ENCODE measurements at places on chromosomes 11 and 22.

DNA sequence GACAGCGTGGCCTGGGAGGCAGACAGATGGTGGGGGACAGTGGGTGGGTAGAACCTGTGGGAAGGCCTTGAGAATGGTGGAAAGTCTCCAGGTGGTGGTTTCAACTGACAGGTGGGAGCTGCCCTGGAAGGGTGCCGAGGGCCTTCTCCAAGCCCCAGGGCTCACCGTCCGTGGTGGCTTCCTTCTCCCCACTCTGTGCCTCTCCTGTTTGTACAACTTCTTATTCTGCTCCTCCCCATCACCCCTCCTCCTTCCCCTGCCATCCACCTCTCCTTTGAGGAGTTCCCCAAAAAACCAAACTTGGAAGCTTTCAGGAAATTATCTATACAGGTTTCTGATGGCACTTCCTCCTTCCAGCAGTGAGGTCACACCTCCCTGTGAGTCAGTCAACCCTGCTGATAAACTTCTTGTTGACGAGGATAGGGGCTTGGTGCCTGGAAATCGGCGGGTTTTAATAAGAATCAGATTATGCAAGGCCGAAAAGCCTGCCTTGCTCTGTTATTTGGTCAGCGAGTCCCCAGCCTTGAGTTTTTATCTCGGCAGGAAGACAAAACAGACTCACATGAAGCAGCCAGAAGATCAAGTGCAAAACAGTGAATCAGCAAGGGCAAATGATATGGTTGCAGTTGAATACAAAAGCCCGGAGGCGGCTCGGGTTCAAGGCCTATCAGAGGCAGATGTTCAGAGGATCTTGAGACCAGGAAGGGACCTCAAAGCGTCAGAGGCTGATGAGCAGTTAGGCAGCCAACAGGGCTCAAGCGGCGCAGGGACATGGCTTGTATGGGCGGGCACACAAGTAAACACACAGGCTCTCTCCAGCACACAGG lies 9.5 kb upstream of the ST3GAL4 start:
- DNase-seq: no peak

DNA sequence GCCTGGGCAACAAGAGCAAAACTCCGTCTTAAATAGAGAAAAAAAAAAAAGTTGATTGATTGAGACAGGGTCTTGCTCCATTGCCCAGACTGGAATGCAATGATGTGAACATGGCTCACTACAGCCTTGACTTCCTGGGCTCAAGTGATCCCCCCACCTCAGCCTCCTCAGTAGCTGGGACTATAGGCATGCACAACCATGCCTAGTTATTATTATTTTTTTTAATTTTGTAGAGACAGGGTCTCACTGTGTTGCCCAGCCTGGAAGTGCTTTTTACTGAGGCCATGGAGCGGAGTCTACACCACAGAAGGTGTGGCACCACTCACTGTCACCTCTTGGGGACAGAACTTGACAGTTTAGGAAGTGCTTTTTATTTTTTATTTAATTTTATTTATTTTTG lies 17.8 kb downstream of the TRIOBP start:
- no peak for DNase-seq

DNA sequence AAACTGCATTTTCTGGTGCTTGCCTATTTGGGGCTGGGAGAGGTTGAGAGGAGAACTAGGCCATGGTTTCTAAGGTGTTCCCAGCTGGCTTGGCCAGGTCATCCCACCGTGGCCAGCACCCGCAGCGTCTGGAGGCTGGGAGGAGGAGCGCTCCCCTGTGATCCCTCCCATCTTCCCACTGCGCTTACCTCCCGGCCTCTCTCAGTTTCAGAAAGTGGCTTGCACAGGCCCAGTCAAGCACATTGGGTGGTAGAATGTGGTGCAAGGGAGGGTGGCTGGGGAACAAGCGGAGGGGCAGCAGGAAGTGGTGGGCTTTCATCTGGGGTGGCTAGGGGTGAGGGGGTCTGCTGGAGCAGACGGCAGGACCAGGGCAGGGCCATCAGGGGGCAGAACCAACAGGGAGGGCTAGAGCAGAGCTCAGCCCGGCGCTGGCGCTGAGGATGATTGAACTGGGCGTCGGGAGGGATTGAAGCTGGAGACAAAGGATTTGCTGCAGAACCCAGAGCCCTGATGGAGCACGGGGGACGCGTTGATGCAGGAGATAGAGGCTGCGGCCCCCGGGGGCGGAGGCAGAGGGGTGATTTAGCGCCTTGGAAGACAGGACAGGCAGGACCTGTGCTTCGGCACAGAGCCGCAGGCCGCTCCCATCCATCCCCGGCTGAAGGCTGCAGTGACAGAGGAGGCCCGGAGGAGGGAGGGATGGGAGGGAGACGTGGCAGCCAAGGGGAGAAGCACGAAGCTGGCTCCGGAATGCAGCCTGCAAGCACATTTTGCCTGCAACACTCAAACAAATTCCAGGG lies 76.0 kb downstream of the TRIM29 start:
- no peak for DNase-seq

GRCh38 chr22:46577368-46578249 lies 40.2 kb upstream of the CELSR1 start:
- no peak for DNase-seq

GRCh38 chr22:49670456-49671330 lies 157.0 kb downstream of the BRD1 start:
- DNase-seq: no peak

GRCh38 chr11:83256602-83257340 lies 29.4 kb downstream of the CCDC90B start:
- DNase-seq: no peak

DNA sequence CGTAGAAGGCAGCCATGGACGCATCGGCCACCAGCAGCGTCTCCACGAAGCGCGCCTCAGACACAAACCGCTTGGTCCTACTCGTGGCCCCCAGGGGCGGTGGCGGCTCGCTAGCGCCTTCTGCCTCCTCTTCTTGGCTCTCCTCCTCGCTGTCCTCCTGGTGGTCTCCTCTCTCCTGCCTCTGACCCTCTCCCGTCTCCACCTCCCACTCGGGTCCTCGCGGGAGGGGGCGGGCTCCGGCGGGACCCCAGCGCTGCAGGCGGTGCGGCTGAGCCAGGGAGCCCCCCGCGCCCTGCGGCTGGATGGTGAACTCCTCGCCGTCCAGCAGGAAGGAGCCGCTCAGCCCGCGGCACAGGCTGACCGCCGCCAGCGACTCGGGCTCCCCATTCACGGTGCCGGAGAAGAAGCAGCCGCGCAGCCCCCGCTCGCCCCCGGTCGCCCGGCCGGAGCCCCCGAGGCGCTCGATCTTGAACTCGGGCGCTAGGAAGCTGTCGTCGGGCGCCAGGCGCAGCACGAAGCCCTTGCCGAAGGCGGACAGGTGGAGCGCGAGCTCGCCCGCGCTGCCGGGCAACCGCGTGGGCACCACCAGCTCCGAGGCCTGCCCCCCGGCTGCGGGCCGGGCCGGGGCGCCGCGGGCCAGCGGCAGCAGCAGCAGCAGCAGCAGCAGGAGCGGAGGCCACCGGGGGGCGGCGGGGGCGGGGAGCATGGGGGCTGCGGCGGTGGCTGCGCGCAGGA lies 661 bp downstream of the ADAMTS8 start:
- DNase-seq: no peak

GRCh38 chr11:128779036-128779435 lies 85.2 kb downstream of the FLI1 start:
- DNase-seq: no peak

DNA sequence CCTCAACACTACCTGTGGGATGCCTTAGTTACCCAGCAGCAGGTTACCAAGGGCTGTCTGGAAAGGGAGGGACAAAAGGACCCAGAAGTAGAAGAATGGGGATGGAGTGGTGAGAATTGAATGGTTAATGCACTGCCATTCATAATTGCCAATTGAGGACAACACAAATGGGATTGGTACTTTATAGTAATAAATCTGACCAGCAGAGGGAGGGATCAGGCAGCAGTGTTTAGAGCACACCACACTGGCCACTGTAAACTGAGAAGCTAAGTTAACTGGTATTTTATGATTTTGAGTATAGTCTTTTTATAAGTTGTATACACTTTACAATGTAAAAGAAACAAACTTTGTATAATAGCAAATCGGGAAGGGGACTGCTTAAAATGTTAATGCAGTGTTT lies 10.7 kb downstream of the TBRG1 start:
- DNase-seq: no peak

GRCh38 chr11:130876100-130876499 lies 40.2 kb downstream of the SNX19 start:
- no peak for DNase-seq

- DNase-seq: no peak
Measured at GRCh38 chr22:31295360-31295759, 3.1 kb upstream of the PIK3IP1 start.

DNA sequence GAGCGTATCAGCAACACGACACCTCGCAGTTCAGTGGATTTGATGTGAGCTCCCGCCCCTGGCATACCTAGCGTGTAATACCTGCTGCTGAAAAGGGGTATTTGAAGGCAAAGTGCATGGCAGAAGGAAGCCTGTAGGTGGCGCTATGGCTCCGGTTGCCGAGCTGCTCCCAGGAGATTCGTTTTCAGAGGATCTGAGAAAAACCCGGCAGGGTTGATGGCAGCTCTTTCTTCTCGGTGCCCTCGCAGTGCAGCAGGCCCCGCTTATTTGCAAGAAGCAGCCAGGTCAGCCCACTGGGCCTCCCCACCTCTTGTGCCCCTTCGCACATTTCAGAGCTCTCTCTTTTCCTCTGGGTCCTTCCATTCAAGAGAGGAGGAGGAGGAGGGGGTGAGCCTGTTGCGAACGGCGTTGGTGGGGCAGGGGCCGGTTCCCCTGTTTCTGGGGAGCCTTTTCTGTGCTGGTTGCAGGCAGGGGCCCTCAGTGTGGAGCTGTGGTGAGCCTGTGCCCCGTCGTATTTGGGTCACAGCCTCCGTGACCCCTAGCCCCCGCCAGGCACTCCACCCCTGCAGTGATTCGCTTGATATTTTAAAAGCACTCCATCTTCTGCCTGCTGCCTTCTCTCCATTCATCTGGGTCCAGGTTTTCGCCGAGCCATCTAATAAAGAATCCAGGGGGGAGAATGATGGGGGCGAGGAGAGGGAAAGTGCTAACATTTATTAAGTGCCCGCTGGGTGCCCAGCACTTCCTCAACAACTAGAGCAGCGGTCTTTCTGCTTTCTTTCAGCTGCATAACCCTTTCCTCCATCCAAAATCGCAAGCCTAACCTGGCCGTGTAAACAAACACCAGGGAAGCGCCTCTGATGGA lies 85.3 kb upstream of the SYT13 start:
- DNase-seq: peak; percentile 67

DNA sequence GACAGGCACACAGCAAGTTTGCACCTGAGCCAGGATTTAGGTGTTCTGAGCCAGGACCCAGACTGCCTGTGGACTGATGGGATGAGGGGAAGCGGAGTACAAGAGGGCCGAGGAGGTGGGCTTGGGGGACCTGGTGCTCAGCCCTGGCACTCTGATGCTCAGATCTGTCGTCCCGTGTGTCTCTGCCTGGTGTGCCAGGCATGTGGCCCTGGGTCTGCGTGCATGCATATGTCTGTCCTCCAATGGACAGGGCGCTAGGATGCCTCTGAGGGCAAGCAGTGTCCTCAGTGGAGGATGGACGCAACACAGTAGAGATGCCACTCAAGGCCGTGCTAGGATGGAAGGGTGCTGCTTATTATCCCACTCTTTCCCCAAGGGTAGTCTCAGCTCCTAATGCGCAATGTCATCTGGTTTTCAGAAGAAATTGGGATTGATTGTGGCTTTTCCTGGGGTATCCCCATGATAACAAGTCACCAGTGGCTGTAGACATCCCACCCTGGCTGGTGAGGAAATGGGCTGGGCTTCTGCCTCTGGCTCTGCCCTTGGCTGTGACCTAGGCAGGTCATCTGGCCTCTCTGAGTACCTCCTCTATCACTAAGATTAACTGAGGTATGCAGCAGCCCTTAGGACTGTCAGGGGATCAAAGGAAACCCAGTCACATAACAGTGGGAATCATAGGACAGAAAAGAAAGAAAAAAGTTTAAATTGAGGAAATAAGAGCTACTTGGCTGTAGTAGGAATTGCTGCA lies 35.7 kb upstream of the SUSD2 start:
- DNase-seq: no peak

- DNase-seq: no peak
Measured at GRCh38 chr11:35257281-35257680, 118.3 kb downstream of the CD44 start.

- no peak for DNase-seq
Measured at GRCh38 chr11:75851203-75851602, 36.2 kb downstream of the UVRAG start.

DNA sequence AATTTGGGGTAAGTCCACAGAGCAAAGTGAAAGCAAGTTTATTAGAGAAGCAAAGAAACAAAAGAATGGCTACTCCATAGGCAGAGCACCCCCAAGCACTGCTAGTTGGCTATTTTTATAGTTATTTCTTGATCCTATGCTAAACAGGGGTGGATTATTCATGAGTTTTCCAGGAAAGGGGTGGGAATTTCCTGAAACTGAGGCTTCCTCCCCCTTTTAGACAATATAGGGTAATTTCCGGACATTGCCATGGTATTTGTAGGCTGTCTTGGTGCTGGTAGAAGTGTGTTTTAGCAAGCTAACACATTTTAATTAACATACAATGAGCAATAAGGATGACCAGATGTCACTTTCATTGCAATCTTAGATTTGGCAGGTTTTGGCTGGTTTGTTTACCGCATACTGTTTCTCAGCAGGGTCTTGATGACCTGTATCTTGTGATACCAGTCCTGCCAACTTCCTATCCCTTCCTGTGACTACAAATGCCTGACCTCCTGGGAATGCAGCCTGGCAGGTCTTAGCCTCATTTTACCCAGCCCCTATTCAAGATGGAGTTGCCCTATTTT lies 937 bp upstream of the C1QTNF6 start:
- DNase-seq: no peak

- DNase-seq: no peak
Measured at GRCh38 chr11:94849839-94850238, 81.7 kb downstream of the AMOTL1 start.

GRCh38 chr11:75503531-75504099 lies 22.1 kb downstream of the GDPD5 start:
- no peak for DNase-seq

- DNase-seq: no peak
Measured at GRCh38 chr22:47298017-47298785, 535.8 kb downstream of the TBC1D22A start.

DNA sequence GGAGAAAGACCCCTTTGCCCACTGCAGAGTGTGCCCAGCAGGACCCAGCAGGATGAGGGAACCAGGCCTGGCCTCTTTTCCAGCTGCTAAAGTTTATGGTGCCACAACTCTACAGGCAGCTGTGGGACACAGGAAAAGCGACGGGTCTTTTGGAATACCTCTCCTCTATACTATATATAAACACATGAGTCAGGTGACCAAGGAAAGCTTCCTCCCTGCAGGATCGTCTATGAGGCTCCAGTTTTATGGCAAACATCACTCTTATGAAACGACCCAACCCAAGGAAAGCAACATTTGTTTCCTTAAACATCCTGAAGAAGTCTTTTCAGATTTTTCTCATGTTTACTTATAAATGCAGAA lies 102.8 kb upstream of the AKIP1 start:
- DNase-seq: no peak

Data from NCI-H187 treated with DMSO at 0.1 percent for 48 hours (cell line).